ENCODE measurements at places on chromosomes 4 and X.

- DNase-seq, result no peak
Measured at GRCh38 chr4:70152088-70152487, 1.9 kb upstream of the PRR27 start.

DNA sequence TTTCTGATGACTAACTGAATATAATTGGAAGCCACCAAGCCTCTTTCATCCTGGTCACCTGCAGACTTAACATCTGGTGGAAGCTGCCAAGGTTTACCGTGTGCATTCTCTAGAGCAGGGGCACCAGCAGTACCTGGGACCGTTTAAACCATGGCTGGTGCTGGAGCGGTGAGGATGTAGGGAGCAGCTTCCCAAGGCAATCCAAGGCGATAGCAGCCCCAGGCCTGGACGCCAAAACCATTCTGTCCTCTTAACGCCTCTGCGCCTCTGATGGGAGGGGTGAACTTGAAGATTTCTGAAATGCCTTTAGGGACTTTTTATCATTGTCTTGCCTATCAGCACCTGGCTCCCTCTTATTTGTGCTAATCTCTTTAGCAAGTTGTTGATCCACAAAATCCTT is 37.3 kb upstream of the SPANXN2 start:
- DNase-seq, result no peak

- no peak for DNase-seq
Measured at GRCh38 chrX:6307156-6307555, 78.5 kb upstream of the NLGN4X start.

DNA sequence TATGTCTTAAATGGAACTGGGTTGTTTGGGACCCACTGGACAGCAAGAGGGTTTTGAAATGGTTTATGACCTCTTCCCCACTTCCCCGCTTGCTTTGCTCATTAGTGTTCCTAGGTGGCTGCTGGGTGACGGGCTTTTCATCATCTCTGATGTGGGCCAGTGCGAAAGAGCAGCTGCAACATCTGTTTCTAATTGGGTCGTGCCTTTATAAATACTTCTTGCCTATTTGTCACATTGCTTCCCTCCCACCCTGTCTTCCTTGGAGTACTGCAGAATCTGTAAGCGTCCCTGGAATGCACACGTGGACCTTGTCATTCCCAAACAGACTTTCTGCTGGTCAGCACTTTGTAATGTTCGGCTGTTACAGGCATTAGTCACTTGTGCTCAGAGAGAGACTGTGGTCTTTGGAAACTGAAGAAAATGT is 35.2 kb downstream of the SEPTIN11 start:
- DNase-seq, result peak; percentile 56

GRCh38 chr4:26083987-26084386 is 170.0 kb downstream of the SMIM20 start:
- no peak for DNase-seq

- no peak for DNase-seq
Measured at GRCh38 chr4:108170631-108171338, 2.1 kb upstream of the LEF1 start.

DNA sequence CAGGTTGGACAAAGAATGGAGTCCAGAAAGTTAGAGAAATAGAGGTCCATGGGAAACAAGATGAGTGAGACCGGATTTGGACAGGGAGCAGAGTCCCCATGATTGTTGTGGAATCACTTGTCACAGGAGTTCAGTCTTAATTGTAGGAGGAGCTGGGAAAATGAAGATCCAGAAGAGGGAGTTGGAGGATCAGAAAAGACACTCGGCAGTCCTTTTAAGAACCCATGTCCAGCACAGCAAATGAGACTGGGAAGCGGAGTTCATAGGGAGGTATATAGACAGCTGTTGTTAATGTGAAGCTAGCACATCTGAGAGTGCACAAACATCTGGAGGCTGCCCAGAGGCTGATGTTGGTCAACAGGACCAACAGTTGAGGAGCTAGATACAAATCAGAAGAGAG is 111.4 kb upstream of the RXFP1 start:
- DNase-seq, result no peak

- no peak for DNase-seq
Measured at GRCh38 chr4:171983935-171984805, 171.0 kb downstream of the GALNTL6 start.

GRCh38 chr4:61293707-61294400 is 93.7 kb downstream of the ADGRL3 start:
- no peak for DNase-seq

DNA sequence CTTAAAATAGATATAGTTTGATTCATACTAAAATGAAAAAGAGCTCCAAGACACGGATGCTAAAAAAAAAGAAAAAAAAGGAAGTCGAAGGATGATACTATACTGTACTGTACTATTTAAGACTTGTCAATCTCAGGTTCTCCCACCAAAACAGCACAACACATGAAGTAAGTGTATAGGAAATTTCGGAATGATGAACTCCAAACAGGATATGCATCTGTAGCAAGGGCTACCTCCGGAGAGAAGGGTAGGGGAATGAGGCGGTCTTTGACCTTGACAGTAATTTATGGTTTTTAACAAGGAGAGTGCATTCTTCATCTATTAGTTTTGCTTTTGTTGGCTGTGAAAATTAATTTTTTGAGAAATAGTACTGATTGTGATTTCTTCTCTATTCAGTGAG is 541 bp upstream of the FIP1L1 start:
- no peak for DNase-seq

GRCh38 chr4:39976141-39976944 is 1.4 kb downstream of the PDS5A start:
- DNase-seq, result peak; percentile 77

DNA sequence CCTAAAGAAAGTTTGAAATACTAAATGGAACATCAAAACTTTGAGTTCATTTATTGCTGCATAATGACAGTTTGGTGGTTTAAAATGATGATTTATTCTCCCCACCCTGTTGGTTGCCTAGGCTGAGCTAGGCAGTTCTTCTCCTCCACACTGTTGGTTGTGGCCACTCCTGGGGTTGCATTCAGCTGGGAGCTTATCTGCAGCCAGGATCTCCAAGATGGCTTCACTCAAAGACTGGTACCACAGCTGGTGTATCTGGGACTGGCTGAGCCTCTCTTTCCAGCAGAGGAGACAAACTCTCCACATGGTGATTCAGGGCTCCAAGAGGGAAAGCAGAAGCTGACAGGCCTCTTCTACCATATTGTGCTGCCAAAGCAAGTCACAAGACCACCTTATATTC is 33.1 kb downstream of the MSL3 start:
- DNase-seq, result no peak

DNA sequence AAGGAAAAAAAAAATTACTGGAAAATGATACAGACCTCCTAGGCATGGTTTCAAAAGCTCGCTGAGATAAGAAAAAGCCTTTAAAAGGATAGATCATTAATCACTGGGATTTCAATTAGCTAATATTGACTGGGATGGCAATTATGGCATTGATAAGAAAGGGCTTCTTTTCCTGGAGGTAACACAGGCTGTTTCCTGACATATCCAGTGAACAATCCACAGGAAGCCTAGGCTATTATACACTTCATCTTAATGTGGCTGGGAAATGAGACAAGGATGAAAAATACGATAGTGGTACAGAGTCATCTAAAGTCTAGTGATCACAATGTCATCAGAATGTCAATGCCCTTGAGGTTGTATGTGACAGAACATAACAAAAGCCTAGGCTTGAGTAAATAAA is 1579.3 kb downstream of the C4orf33 start:
- DNase-seq, result no peak

- peak; percentile 43 for DNase-seq
Measured at GRCh38 chr4:110621328-110621812, 1.5 kb downstream of the PITX2 start.

DNA sequence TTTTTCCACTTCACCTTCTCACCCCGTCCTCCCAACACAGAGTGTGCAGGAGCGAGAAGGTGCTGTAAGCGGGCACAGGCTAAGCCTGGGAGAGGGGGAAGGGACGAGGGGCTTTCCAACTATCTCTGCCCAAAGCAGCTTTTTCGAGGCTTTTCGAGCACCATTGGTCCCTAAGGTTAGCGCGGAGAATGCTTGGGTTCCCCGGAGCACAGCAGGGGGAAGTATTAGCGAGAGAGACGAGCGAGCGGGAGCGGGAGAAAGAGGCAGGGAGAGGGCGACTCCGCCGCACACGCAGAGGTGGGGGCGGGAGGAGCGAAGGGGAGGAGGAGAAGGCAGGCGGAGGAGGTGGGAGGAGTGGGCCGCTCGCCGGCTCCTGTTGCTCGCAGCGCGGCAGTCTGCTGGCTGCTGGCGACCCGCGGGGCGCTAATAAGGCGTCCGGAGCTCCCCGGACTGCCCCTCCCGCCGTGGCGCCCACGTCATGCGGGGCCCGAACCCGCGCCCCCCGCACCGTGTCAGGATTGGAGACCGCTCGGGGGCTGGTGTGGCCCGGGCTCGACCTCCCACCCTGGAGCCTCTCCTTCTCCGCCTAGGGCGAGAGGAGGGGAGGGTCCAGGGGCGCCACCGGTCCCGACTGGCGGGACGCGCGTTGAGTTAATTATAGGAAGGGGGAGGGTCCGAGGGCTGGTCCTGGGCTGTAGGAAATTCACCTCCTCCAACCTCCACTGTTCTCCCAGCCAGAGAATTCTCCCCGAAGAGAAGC is at the start of gene ADAMTS3:
Gene ADAMTS3 (minus strand): TSS at position 263 of the 760 bp plus-strand sequence. CDS start 459 bp downstream, outside the sequence.
- DNase-seq, result peak; percentile 85

DNA sequence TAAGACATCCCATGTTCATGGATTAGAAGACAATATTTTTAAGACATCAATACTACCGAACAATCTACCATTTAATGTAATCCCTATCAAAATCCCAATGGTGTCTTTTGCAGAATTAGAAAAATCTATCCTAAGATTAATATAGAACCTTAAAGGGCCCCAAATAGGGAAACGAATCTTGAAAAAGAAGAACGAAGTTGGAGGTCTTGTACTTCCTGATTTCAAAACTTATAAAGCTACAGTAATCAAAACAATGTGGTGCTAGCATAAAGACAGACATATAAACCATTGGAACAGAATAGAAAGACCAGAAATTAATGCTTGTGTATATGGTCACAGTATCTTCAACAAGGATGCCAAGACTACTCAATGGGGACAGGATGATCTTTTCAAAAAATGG is 42.0 kb downstream of the CENPE start:
- DNase-seq, result no peak

DNA sequence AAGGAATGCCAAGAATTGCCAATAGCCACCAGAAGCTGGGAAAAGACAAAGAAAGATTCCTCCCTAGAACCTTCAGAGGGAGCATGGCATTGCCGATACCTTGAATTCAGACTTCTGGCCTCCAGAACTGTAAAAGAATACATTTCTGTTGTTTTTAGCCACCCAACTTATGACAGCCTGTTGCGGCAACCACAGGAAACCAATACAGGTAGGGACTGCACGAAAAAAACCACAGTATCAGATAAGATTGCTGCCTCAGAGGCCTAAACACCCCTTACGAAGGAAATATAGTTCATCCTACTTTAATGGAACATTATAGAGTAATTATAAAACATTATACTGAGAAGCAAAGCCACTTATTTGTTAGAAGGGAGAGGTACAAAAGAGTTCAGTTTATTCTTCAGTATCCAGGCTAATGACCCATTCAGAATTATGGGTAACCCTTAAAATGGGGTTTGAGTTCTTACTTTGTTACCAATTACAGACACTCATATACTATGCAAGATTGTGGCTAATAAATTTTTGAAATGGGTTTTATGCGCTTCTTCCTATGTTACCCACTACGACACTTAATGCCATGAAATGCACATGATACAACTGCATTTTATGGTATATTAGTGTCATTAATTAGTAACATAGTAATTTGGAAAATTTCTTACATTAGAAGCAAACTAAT is 37.4 kb upstream of the SMIM10L2A start:
- DNase-seq, result no peak

GRCh38 chrX:141176586-141177451 is at the start of gene LDOC1:
LDOC1 (minus strand) TSS chrX:141177129; CDS start chrX:141177021, 108 bp downstream.
- peak; percentile 91 for DNase-seq

- no peak for DNase-seq
Measured at GRCh38 chr4:5800496-5800895, 89.5 kb downstream of the EVC start.

- DNase-seq, result no peak
Measured at GRCh38 chr4:40918330-40918729, 168.6 kb downstream of the NSUN7 start.

- no peak for DNase-seq
Measured at GRCh38 chrX:132652871-132653270, 164.0 kb upstream of the MBNL3 start.

- no peak for DNase-seq
Measured at GRCh38 chr4:185036842-185037241, 18.6 kb downstream of the HELT start.

GRCh38 chrX:118847676-118848075 is 24.1 kb downstream of the ZCCHC12 start:
- no peak for DNase-seq

DNA sequence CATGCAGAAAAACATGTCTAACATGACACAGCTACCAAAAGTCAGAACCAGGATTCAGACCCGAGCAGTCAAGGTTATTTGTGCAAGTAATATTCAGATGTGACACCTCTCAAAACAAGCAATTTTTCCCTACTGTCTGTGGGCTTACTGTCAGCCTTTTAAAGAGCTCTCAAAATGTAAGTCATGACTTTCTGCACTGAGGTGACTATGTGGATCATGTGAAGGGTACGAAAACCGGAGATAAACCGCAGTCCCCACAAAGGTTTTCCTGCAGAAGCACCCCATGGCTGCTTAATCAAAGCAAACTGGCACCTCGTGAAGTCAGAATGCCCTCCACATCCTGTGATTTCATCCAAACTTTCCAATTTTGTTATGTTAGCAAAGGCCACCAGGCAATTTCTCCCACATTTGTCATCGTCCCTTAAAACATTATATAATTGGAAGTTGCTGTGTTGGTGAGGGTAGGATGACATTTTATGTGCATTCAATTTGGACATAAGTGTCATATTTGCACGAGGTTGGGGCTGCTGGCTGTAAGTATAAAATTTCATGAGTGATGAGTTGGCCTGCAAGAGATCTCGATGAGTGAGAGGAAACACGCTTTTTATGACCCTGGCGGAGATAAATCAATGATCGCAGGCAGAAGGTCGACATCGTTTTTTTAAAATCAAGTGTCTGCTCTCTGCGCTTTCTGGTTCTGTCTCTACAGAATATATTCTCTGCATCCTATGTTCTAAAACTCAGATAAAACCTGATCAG is 161.2 kb downstream of the STK32B start:
- DNase-seq, result no peak

GRCh38 chr4:103887191-103887590 is 167.4 kb upstream of the TACR3 start:
- no peak for DNase-seq

DNA sequence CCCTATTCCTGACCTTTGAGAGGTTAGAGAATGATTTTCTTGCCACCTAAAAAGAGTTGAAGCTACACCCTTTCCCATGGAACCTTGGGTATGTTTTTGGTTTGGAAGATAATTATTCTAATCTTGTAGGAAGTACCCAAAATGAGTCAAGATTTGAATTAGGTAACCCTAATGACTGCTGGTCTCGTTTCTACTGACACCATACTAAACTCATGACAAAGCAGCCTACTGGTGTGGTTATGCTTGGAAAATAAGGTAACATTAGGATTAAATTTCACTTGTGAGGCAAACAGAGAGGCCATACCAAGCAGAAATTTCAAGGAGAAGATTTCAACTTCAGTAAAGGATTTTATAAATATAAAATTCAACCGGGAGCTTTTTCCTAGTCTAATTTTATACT is 107.9 kb downstream of the FBXW7 start:
- DNase-seq, result no peak
